ENCODE measurements at places on chromosomes 4 and X. TPM values are rescaled to one million over a fixed set of nuclear protein-coding genes. Genes with fewer than 3 reads are reported as not detected.
A peak's percentile ranks its signal among the peaks of the same experiment; 100 is the strongest.

- H3K27ac ChIP-seq = no peak overlapping the region
- H3K27me3 ChIP-seq = no peaks in the 10 kb centered on the region
These were observed 5.2 kb downstream of the MAP9 start for GRCh38 chr4:155371432-155372043.

DNA sequence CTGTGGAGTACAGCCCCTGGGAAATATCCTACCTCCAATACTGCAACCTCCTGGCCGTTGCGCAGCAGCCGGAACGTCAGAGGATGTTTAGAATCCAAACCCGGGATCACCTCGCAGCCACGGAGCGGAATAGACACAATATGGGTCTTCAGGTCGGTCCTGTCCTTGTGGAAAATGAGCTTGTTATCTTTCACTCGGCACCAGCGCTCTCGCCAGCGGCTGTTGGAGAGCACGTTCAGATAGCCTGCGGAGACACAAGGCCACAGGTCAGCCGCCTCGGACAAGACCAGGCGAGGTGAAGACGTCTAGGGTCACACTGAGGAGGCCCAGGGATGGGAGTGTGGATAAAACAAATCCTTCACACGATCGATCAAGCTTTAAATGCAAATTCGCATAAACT lies 139.3 kb downstream of the AFAP1 start:
- peaks cover 19% of the 10 kb centered on the region for H3K36me3 ChIP-seq
- peaks cover 11% of the 10 kb centered on the region for H3K4me1 ChIP-seq
- H3K27me3 ChIP-seq = no peaks in the 10 kb centered on the region
- no peak overlapping the region for H3K4me3 ChIP-seq

- H3K27ac ChIP-seq = peak overlapping the region; percentile 68
- peaks cover 15% of the 10 kb centered on the region for H3K4me1 ChIP-seq
- no peaks in the 10 kb centered on the region for H3K27me3 ChIP-seq
- DNase-seq = peak; percentile 8
- H3K4me3 ChIP-seq = no peak overlapping the region
These were observed 107.2 kb downstream of the TAB3 start for GRCh38 chrX:30781711-30782444.

- H3K27ac ChIP-seq = no peak overlapping the region
- no peak for DNase-seq
- no peak overlapping the region for H3K4me3 ChIP-seq
- H3K4me1 ChIP-seq = no peaks in the 10 kb centered on the region
These were observed 730.8 kb downstream of the IL1RAPL1 start for GRCh38 chrX:29318012-29318411.

DNA sequence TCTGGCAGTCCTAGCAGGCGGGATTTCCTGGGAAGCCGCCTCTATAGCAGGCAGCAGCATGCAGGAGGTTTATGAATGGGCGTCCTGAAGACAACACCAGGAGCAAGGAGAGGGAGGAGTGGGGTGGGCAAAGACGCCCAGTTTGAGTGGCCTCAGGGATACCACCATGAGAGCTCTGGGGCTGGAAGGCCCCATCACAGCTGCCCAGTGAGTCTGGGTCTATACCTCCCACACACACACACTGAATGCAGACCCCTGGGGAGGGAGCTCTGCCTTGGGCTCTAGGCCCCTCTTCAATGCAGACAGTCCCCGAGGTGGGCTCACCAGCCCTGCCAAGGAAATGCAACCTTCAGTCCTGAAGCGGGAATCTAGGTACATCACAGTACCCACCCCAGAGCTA lies 98.6 kb downstream of the AFAP1 start:
- no peak overlapping the region for H3K4me3 ChIP-seq
- DNase-seq = no peak
- no peaks in the 10 kb centered on the region for H3K27me3 ChIP-seq
- H3K27ac ChIP-seq = no peak overlapping the region
- peaks cover 13% of the 10 kb centered on the region for H3K36me3 ChIP-seq

GRCh38 chr4:54687887-54688841 lies 30.4 kb downstream of the KIT start:
- no peak overlapping the region for H3K27ac ChIP-seq
- no peaks in the 10 kb centered on the region for H3K36me3 ChIP-seq
- DNase-seq = no peak
- H3K4me3 ChIP-seq = no peak overlapping the region
- peaks cover 4% of the 10 kb centered on the region for H3K27me3 ChIP-seq
- H3K4me1 ChIP-seq = peaks cover 7% of the 10 kb centered on the region

GRCh38 chr4:99120501-99120900 lies 23.6 kb downstream of the ADH4 start:
- no peaks in the 10 kb centered on the region for H3K36me3 ChIP-seq
- no peak overlapping the region for H3K27ac ChIP-seq
- no peak for DNase-seq
- H3K4me1 ChIP-seq = no peaks in the 10 kb centered on the region

DNA sequence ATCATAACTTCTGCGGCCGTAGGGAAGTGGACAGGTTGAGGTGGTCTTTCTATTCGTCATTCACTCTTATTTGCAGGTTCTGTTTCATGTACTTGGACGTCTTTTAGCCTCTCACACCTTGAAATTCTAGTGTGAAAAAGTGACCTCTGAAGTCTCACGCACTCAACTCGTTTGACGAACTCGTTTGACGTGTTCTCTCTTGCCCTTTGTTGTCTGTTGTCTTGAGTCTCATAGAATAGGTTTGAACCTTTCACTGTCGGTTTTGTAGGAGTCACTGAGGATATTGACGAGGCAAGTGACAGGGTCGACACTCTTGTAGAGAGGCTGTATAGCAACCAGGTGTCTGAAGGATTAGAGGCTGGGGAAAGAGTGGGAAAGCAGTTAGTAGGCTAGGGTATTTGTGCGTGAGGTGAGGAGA lies 1.1 kb upstream of the PGRMC2 start:
- peak; percentile 15 for DNase-seq
- peak overlapping the region; percentile 89 for H3K27ac ChIP-seq
- H3K36me3 ChIP-seq = peaks cover 26% of the 10 kb centered on the region

DNA sequence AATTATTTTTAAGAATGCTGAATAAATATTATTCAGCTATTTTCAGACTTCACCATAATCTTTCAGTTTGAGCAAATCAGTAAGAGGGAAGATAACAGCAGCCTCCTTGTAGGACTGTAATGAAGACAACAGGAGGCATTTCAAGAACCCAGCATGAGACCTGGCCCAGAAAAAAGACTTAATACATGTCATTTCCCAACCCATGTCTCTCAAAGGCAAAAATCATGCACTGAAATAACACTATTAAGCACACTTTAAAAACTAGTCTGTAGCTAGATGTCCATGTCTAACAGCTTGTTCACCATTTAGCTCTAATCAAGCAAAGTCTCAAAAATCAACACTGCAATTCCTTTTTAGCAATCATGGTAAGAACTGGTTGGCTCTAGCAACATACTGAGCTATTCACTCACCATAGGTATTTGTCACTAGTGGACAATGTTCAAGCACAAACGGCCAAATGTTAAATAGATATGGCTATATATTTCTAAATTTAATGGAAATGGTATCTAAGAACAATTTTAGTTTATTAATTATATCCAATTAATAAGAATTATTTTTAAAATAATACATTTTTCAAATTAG lies 109.9 kb downstream of the WDFY3 start:
- H3K27ac ChIP-seq = no peak overlapping the region
- H3K4me1 ChIP-seq = no peaks in the 10 kb centered on the region
- no peaks in the 10 kb centered on the region for H3K36me3 ChIP-seq
- no peak overlapping the region for H3K4me3 ChIP-seq
- no peaks in the 10 kb centered on the region for H3K27me3 ChIP-seq
- DNase-seq = no peak

DNA sequence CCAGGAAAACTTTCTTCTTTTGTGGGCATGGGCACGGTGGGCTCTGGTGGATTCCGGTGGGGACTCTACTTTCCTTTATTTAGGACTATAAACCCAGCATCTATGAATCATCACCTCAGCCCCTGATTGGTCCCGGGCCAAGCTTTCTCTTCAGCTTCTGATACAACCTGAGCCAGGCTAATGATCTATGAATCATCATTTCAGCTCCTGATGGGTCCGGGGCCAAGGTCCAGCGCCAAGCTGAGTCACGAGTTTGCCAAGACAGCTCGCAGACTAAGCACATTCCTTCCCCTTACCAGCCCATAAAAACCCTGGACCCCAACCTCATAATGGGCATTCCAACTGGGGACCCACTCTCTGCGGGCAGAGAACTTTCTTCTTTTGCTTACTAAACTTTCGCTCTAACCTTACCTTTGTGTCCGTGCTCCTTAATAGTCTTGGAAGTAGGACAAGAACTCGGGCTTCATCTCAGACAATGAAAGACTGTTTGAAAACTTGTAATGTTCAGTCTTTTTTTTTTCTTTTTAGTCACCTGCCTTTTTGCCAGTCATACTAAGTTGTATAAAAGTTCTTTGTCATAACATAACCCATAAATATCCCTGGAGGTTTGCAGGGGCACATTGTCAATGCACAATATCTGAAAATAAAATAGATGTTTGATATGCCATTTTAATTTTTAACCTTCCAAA lies 904.9 kb upstream of the EPHA5 start:
- no peaks in the 10 kb centered on the region for H3K36me3 ChIP-seq
- no peaks in the 10 kb centered on the region for H3K4me1 ChIP-seq
- no peaks in the 10 kb centered on the region for H3K27me3 ChIP-seq
- no peak overlapping the region for H3K4me3 ChIP-seq
- H3K27ac ChIP-seq = no peak overlapping the region

DNA sequence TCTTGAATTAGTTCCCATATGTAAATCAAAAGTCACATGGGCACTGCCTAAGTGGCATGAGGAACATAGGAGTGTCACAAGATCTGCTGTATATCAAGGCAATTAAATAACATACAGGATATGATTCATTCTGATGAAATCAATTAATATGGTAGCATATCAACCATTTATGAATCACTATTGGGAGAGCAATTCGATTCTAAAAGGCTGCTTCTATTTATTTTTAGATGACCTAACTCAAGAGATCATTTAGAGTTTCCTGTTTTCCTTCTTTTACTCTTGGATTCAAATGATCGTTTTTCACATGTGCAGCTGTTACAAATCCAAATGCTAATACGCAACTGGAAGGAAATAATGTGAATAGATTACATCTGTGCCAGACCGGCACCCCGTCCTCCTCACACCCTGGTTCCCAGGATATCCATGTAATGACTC lies 81.9 kb downstream of the HCCS start:
- peaks cover 4% of the 10 kb centered on the region for H3K27me3 ChIP-seq
- H3K4me1 ChIP-seq = no peaks in the 10 kb centered on the region
- H3K4me3 ChIP-seq = no peak overlapping the region
- no peak overlapping the region for H3K27ac ChIP-seq
- H3K36me3 ChIP-seq = no peaks in the 10 kb centered on the region

DNA sequence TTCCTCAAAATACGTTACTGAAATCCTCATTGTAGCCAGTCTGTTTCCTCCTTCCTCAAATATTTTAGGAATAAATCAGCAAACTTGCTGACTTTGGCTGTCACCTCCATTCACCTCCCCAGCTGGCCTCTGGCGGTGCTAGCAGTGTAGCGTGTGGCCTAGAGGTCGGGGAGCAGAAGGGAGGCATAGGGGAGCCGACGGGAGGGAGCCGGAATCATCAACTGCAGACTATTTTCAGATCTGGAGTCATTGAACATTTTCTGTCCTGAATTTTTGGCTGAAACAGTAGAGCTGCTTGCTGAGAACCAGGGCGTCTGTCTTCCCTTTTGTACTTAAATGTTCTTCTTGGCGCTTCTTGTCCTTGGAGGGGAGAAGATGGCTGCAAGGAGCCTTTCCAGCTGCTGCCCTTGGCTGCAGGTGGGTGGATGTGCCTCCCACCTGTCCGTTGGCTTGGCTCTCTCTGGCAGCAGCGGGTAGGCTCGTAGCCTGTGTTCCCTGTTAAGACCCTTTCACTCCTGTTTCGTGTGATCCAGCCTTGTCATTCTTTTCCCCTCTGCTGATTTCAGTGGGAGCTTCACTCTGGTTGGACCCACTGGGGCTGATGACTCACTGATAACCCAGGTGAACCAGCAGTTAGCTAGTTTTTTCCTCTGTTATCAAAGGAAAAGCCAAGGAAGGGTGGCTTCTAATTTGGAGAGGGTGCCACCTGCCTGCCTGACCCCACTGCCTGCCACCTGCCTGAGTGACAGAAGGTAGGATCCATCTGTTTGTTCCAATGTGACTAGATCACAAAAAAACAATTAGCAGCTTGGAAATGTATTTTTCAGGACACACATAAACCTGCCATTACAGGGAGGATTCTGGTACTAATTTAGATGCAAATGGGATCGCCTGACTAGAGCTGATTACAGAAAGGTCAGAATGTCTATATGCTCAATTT lies 135.9 kb downstream of the GATB start:
- H3K4me3 ChIP-seq = no peak overlapping the region
- no peaks in the 10 kb centered on the region for H3K36me3 ChIP-seq
- DNase-seq = no peak
- peaks cover 12% of the 10 kb centered on the region for H3K27me3 ChIP-seq

- H3K4me3 ChIP-seq = no peak overlapping the region
- DNase-seq = no peak
- no peak overlapping the region for H3K27ac ChIP-seq
- H3K27me3 ChIP-seq = no peaks in the 10 kb centered on the region
- no peaks in the 10 kb centered on the region for H3K4me1 ChIP-seq
These were observed 23.8 kb downstream of the SSX1 start for GRCh38 chrX:48278958-48279357.

- no peak overlapping the region for H3K4me3 ChIP-seq
- H3K4me1 ChIP-seq = no peaks in the 10 kb centered on the region
- no peaks in the 10 kb centered on the region for H3K27me3 ChIP-seq
- H3K27ac ChIP-seq = no peak overlapping the region
- DNase-seq = no peak
These were observed 234.5 kb upstream of the SLIT2 start for GRCh38 chr4:20017070-20017776.

Gene ANOS1
- total RNA-seq = not detected

Gene TMEM35A
- total RNA-seq = not detected

Gene WNK3
- 0.64 TPM for total RNA-seq

Gene EDNRA
- total RNA-seq = not detected

All from activated naive CD8-positive, alpha-beta T cell treated with anti-CD3 and anti-CD28 coated beads for 36 hours (primary cell).